T-helper 22 cell (primary cell): ENCODE measurements at places on chromosomes 7 and 10.

GRCh38 chr10:51590818-51591217 is 108.6 kb downstream of the CSTF2T start:
- DNase-seq = no peak

GRCh38 chr10:29689001-29689400 is 54.2 kb upstream of the SVIL start:
- no peak for DNase-seq

DNA sequence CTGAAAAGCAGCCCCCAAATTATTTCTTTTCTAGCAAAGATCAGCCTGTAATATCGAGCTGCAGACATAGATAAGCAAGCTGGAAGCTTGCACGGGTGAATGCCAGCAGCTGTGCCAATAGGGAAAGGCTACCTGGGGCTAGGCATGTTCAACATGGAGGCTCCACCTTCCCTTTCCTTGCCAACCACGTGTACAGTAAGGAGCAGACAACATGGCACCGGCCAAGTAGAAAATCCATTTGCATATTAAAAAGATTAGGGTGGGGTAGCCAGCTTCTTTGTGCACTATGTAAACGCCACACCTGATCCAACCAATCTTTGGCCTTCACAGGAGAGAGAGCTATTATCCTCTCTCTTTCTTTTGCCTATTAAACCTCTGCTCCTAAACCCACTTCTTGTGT is 56.7 kb upstream of the SEPHS1 start:
- DNase-seq = no peak

GRCh38 chr7:8128449-8129317 is 133.3 kb downstream of the ICA1 start:
- DNase-seq = no peak

GRCh38 chr10:28320090-28320489 is 17.2 kb upstream of the MPP7 start:
- DNase-seq = no peak

GRCh38 chr10:103280031-103280430 is 3.1 kb downstream of the INA start:
- no peak for DNase-seq

- no peak for DNase-seq
Observed at GRCh38 chr7:80630608-80631405, 7.6 kb upstream of the CD36 start.

DNA sequence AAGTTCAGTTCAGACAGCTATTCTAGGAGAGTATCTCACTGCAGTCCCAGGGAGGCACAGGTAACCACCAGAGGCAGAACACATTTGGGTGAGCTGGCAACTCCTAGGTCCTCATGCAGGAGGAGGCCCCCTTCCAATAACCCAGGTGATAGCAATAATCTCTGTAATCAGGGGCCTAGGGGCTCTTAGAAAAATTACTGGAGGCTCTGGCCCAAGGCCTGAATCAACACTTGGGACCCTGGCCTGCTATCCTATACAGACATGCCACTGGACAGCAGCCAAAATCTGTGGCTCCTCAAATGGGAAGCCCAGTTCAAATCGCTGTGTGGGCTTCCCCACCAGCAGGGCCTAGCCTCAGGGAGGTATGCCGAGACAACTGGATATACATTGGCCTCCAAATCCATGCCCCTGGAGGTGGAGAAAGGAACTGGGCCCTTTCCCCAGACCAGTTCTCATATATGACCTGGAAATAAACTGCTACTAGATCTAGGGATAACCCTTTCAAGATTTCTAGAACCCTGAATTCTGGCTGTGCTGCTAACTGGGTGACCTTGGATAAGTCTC is 1.6 kb downstream of the AVPI1 start:
- DNase-seq = no peak

DNA sequence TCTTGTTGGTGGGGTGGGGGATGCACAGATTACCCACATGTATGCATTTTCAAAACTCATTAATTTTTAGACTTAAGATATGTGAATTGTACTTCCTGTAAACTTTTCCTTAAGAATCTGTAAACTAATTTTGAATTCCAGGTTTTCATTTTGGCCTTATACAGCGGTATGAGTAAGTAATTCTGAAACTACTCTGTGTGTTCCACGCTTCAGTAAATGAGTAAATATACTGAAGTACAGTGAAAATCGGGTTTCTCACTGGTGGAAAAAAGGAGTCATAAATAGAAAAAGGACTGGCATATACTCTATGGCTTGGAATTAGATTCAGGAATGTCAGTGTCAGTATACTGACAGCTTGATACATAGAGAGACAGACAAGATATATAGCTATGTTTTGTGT is 72.8 kb downstream of the CTTNBP2 start:
- DNase-seq = no peak

- DNase-seq = no peak
Observed at GRCh38 chr10:27844223-27844622, 98.6 kb upstream of the MKX start.

DNA sequence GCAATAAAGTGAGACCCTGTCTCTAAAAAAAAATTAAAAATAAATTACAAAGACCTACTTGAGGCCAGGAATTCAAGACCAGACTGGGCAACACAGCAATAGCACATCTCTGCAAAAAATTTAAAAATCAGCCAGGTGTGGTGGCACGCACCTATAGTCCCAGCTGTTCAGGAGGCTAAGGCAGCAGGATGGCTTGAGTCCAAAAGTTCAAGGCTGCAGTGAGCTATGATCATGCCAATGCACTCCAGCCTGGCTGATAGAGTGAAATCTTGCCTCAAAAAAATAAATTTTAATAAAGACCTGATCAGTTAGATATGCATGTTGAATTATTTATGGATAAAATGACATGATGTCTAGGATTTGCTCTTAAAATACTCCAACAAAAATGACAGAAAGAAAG is 34.9 kb downstream of the P4HA1 start:
- DNase-seq = no peak

GRCh38 chr7:20561908-20562307 is 53.6 kb upstream of the ABCB5 start:
- DNase-seq = no peak
